ENCODE measurements at places on chromosomes 1 and 21.

- ATAC-seq, result no peak
These were observed 63.0 kb upstream of the RGS1 start for GRCh38 chr1:192512426-192513162.

- ATAC-seq, result no peak
These were observed 809.3 kb downstream of the NCAM2 start for GRCh38 chr21:21807598-21807903.

DNA sequence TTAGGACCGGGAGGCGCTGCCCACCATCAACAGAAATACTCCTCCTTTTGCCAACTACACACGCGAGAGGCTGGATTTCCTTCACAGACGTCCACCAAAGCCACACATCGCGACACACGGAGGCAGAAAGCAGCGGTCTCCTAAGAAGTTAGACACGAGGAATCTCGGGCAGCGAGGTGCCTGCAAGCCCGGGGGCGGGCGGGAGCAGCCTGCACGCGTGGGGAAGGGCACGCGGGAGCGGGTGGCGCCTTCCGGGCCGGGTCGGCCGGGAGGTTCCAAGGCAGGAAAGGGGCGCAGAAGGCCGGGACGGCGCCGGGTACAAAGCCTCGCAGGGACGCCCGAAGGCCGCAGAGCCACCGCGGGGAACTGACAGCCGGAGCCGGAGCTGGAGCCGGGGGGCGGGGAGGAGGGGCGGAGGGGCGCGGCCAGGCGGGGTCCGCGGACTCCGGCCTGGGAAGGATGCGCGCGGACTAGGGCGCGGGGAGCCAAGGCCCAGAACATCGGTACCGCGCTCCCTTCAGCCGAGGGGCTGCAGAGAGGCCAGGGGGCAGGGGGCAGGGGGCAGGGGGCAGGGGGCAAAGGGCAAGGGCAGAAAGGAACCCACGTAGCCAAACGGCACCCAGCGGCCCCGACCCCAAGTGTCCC lies 722 bp downstream of the NPHP4 start:
- ATAC-seq, result peak; percentile 22

GRCh38 chr1:152111515-152111968 lies 3.7 kb downstream of the TCHH start:
- peak; percentile 29 for ATAC-seq

DNA sequence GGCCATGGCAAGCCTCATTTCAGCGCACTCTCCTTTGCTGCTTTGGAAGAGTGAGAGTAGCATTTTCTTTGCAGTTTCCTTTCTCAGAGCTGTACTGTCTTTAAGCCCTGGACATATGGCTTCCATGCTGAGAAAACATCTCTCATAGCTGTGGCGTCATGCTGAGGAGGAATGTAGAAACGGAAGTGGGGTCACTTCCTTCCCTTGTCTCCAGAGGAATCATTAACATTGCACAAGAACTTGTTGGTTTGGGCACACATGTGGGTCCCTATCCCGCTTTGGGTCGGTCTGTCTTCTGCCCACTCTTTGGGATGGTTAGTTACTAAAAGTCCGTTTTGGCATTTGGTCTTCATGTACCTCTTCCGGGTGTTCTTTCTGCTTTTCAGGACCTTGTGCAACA lies 5.6 kb downstream of the MFN2 start:
- ATAC-seq, result no peak

- ATAC-seq, result no peak
These were observed 24.6 kb downstream of the TEX35 start for GRCh38 chr1:178537382-178538090.

DNA sequence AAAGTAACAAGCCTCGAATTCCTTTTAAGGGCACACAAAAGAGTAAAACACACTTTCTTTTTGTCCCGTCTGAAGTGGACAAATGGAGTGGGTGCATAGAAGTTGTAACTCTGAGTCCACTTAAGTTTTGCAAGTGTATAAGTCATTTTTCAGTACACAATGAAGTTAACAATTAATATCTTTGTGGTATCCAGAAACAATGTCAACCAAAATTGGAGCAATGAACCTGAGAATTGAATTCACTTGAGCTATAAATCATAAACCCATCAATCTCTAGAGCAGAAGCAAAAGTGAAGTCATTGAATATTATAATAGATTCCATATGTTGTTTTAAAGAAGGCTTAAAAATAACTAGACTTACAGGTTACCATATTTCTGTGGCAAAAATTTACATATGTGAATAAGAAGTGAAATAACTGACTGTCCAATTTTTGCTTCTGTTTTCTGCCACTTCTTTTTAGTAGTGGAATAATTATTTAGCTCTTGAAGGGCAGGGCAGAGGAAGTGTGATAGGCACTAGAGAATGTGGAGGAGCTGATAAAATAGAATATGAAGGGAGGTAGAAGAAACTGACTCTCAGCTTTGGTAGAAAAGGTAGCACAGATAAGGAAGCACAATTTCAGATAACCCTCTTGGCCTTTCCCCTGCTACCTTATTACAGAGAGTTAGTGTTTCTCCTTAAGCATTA lies 73.9 kb upstream of the RGL1 start:
- no peak for ATAC-seq

DNA sequence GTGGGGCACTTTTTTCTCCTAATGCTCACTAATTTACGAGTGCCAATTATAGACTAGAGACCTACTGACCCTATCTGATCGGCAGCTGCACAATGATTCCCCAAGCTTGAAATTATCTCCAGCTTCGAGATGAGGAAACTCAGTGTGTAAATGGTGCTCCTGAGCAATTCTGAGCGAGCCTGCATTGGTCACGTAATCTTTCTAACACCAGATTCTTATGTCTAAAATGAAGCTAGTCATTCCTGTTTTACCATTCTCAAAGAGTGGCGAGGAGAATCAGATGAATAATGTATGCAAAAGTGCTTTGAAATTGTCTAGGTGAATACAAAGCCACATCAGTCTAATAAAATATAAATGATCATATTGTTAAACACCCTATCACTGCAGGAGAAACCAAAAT lies 318.1 kb upstream of the FAM78B start:
- ATAC-seq, result no peak

DNA sequence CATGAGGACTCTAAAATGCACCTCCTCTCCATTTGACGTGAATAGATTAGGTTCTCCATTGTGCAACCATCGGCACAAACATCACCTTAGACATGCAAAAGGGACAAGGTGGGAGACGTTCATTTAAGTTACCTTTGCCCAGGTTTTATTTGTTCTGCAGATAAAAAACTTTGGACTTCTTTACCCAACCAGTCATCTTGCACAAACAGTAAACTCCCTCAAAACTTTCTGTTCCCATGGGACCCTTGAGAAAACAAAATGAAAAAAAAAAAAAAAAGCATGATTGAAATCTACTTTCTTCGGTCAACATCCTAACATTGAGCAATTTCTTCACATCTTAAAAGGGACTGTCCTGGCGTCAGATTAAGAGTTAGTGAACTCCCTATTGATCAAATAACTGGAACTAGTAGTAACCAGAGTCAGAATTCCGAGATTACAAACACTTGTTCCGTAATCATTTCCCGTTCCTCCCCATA lies 31.4 kb upstream of the PROX1 start:
- no peak for ATAC-seq

- ATAC-seq, result no peak
These were observed 77.7 kb downstream of the GRIK3 start for GRCh38 chr1:36956570-36956969.

GRCh38 chr21:44506279-44507255 lies 33.4 kb downstream of the KRTAP10-1 start:
- ATAC-seq, result no peak

- ATAC-seq, result no peak
These were observed 29.9 kb downstream of the FMO4 start for GRCh38 chr1:171343727-171344472.

DNA sequence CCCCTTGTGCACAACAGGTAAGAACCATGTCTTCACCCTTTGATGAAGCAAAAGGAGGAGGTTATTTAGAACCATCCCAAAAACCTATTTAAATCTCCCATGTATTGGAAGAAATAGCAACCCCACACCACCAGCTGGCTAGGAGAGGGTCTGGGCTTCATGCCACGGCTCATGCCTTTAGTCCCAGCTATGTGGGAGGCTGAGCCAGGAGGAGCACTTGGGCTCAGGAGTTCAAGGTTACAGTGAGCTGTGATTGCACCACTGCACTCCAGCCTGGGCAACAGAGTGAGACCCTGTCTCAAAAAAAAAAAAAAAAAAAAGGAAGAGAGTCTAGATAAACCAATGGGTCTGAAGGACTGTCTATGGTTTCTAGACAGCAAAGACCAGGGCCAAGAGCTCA lies 197.9 kb upstream of the COA6 start:
- no peak for ATAC-seq

- ATAC-seq, result no peak
These were observed 39.2 kb upstream of the RAB4A start for GRCh38 chr1:229231754-229232119.

DNA sequence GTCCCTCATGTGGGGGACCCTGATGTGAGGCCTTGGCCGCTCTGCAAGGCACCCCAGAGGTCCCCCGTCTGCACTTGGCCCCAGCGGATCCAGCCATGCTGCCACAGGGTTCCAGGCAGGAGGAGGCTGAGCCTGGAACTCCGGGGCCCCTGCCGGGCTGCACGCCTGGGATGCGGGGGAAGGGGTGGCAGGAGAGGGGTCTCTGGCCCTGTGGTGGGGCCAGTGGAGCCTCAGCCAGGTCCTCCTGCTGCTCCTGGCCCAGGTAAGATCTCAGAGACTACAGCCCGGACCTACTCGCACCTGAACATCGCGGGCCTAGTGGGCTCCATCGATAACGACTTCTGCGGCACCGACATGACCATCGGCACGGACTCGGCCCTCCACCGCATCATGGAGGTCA lies 12.9 kb downstream of the PFKL start:
- ATAC-seq, result no peak

DNA sequence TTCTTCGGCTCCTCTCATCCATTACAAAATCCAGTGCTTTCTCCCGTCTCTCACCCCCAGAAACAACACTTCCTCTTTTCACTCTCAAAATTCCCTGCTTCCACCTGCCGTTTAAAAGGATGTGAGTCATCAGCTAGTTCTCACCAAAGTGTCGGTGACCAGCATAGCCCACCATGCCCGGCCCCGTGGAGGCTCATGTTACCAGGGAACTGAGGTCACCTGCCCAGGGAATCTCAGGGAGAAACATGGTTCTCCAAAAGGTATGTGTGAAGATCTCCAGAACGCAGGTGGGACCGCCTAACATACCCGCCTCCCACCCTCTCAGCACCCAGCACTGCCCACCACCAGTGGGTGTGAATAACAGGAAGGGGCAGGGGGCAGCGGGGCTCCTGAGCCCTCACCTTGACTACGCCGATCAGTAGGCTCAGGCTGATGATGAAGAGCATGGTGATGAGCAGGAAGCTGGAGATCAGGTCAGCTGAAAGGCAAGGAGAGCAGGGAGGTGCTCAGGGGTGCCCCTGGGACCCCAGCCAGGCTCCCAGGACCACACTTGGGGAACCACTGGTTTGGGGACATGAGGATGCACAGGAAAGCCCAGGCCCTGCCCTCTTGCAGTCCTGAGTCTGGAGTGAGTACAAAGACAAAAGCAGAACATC lies 16.2 kb downstream of the LAPTM5 start:
- no peak for ATAC-seq

DNA sequence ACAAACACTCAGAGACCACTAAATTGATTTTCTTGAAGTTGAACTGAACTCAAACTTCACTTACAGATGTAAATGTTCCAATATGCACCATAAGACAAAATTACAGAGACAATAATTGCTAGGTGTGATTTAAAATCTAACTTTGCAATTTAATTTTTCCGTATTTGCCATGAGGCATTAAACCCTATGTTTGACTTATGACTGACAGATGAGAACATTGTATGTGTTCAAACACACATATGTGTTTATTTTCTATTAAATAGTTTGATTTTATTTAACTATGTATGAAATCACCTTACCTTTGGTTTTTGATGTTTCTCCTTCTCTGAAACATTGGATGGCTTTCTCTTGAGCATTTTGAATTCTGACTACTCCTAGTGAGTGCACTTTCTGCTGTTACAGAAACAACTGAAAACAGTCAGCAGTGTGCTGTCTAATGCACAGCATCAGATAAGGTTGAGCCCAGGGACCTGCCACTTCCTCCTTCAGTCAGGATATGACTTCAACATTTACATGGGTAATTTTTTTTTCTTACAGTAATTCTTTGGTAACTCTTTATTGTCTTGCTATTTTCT lies at the start of gene SAMSN1:
Gene SAMSN1 (minus strand): TSS at position 410 of the 575 bp plus-strand sequence. CDS start 54 bp downstream, at position 356.
- ATAC-seq, result peak; percentile 88

DNA sequence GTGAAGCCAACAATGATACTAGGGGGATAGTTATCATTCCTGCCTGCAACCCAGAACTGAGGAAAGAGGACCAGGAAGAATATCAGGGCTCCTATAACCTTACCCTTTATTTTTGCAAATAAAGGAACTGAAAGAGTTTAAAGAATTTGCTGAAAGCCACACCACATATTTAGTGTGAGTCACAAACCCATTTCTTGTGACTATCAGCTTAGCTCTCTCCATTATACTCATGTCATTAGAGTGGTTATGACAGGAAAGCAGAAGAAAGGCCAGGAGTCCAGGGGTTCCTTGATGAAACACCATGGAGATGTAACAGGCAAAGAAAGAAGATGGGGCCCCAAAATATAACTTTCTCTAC lies 141.1 kb upstream of the SAMSN1 start:
- ATAC-seq, result peak; percentile 86

- ATAC-seq, result no peak
These were observed 75.3 kb downstream of the FOXJ3 start for GRCh38 chr1:42259739-42260064.

- no peak for ATAC-seq
These were observed 4.6 kb downstream of the LRP8 start for GRCh38 chr1:53323316-53323715.

- no peak for ATAC-seq
These were observed 44.5 kb downstream of the MDM4 start for GRCh38 chr1:204560590-204561150.

DNA sequence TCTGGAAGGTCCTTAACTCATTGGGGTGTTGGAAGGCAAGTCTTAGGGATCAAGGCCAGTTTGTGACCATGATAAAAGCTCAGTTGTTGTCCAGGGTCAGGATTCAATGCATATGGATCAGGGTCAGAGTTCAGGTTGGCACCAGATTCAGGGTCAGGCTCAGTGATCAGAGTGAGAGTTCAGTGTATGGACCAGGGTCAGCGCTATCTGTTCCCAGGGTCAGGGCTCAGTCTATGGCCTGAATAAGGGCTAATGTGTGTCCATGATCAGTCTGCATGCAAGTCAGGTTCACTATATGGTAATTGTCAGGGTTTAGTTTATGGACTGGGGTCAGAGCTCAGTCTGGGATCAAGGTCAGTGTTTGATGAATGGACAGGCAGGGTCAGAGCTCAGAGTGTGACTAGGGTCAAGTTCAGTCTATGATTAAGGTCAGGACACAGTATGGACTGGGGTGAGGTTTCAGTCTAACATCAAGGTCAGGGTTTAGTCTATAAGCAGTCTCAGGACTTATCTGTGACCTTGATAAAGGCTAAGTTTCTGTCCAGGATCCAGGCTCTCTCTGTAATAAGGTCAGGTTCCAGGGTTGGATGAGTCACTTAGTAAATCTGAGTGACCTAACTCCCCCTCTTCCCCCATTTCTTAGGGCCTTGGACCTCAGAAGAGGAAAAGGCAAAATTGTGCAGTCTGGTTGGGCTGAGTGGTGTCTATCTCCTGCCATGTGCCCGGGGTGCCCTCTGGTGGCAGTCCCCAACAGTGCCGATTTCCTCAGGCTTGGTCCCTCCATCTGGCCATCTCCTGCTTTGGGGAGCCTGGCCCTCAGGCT lies 23.8 kb downstream of the KNCN start:
- peak; percentile 74 for ATAC-seq
